NCI-H345 (cell line): ENCODE measurements at places on chromosomes 5 and 9.

DNA sequence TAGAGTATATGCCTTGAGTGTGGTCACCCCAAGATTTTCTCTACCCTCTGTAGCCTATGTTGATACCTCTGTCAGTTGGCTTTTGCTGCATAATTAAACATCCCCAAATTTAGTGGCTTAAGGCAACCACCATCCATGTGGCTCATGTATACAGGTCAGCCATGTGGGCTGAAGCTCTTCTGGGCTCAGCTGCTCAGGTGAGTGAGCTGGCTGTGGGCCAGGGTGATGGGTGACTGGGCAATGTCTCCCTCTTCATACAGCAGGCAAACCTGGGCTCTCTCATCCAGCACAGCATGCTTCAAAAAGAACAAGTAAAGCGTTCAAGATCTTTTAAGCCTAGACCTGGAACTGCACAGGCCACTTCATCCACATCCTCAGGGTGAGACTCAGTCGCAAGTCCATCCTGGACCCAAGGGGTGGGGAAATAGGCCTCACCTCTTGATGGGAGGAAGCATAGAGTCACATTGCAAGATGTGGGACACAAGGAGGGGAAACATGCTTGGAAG is 188.2 kb upstream of the TAS2R1 start:
- DNase-seq: peak; percentile 15

DNA sequence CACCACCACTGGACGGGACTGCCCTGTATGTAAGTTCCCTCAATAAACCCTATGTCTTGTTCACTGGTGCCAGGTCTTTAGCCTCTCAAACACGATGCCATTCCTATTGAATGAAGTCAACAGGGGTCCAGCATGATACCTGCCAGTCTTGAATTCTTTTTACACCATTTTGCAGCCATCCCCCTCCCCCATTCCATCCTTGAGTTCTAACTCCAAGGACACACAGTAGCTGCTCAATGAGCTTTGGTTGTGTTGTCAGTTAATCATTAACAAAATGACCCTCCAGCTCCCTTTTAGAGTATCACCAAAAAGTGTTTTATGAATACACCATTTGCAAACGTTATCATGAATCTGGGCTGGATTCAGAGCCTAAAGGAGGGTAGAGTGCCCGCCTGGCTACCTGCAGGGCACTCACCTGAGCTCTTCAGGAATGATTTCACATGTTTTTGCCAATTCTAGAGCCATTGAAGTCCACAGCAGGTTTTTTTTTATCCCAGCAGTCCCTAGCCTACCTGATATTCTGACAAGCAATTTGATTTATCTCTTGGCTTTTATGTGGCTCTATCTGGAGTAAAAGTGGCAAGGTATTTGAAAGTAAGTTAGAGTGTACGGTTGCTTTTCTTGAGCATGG is 271.8 kb downstream of the SMARCA2 start:
- no peak for DNase-seq

- no peak for DNase-seq
These were observed 1.3 kb upstream of the LRRC14B start for GRCh38 chr5:189976-190365.

DNA sequence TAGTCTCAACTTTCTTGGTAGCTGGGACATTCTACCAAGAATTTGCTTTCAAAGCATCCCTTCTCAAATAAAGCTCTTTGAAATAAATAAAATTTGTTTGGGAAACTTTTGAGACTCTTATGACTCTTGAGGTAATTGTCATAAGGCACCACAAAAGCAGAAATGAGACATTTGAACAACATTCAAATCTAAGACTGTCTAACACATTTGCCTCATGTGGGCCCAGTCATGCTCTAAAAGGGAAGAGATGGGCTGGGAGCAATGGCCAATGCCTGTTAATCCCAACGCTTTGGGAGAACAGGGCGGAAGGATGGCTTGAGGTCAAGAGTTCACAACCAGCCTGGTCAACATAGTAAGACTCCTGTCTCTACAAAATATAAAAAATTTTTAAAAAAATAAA is 26.4 kb downstream of the SLC31A2 start:
- DNase-seq: no peak

DNA sequence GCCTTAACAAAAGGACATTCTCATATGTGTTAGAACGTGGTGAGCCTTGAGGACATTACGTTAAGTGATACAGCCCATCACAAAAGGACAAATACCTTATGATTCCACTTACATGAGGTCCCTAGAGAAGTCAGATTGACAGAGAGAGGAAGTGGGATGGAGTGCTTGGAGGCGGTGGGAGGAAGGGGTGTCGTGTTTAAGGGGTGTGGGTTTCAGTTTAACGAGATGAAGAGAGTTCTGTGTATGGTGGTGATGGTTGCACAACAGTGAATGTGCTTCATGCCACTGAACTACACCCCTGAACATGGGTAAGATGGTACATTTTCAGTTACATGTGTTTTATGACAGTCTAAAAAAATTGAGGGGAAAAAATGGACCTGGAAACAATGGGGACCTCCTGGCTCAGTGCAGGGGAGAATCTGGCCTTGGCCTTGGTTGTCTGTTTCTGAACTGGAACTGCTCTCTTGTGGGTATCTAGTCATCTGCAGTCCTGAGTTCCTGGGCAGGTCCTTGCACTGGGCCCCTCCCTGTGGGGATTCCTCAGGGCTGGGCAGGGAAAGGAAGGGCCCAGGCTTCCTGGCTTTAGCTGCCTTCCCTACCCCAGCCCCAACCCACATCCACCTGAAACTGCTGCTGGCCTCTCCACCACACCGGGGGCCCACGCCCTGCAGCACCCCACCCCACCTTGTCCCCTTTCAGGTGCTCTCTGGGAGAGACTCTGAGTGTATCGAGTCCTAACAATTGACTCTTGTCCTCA is 17.8 kb downstream of the LRRC8A start:
- no peak for DNase-seq

GRCh38 chr9:93599571-93600403 is 23.4 kb downstream of the PHF2 start:
- DNase-seq: peak; percentile 15

GRCh38 chr5:132454361-132454760 is 36.2 kb downstream of the IRF1 start:
- no peak for DNase-seq

- no peak for DNase-seq
These were observed 146.8 kb upstream of the FBXL17 start for GRCh38 chr5:108528655-108529054.

GRCh38 chr5:95664204-95664786 is 17.7 kb downstream of the RFESD start:
- peak; percentile 4 for DNase-seq

GRCh38 chr5:33857037-33857436 is 34.8 kb downstream of the ADAMTS12 start:
- no peak for DNase-seq

DNA sequence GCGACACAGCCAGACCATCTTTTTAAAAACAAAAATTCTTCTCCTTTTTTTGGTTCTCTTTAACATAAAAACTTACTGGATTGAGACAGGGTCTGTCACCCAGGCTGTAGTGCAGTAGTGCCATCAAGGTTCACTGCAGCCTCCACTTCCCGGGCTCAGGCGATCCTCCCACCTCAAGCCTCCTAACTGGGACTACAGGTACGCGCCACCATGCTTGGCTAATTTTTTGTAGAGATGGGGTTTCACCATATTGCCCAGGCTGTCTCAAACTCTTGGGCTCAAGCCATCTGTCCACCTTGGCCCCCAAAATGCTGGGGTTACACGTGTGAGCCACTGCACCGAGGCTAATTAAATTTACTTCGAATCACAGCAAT is 13.8 kb downstream of the HNRNPK start:
- no peak for DNase-seq

GRCh38 chr9:125608489-125609224 is 98.4 kb downstream of the MAPKAP1 start:
- DNase-seq: no peak

DNA sequence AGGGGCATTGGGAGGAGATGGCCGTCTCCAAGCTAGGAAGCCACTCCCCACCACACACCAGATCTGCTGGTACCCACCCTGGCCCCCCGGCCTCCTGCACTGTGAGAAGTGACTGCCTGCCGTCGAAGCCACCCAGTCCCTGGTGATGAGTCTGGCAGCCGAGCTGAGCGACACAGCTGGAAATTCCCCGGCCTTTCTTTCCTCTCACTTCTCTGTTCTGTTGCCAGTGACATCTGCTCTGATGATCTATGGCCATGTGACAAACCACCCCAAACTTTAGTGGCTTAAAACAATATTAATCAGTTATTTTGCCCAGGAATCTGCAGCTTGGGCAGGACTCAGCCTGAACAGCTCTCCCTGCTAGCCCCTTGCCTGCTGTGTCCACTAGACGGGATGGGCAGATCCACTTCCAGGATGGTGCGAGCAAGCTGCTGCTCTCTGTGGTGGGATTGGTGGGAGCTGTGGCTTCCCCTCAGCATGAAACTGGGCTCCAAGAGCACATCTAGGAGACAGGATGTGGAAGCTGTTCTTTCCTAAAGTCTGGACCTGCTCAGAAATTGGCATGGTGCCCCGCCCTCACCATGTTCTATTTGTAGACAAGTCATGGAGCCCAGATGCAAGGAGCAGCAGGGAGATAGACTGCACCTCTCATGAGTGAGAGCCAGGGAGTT is 211.2 kb downstream of the GADD45G start:
- DNase-seq: no peak

DNA sequence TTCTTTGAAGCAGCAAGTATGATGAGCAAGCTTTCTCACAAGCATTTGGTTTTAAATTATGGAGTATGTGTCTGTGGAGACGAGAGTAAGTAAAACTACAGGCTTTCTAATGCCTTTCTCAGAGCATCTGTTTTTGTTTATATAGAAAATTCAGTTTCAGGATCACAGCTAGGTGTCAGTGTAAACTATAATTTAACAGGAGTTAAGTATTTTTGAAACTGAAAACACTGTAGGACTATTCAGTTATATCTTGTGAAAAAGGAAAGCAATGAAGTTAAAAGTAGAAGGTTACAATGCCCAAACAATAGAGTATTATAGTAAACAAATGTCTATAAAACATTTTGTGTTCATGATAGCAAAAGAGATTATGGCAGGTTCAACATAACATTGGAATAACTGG is 88.6 kb downstream of the JAK2 start:
- no peak for DNase-seq
